ENCODE measurements at places on chromosomes 16 and 17.

GRCh38 chr16:14077918-14078317 is 6.8 kb downstream of the MRTFB start:
- no peak for DNase-seq

- DNase-seq: peak; percentile 26
Measured at GRCh38 chr17:61517265-61517664, 65.0 kb downstream of the TBX4 start.

DNA sequence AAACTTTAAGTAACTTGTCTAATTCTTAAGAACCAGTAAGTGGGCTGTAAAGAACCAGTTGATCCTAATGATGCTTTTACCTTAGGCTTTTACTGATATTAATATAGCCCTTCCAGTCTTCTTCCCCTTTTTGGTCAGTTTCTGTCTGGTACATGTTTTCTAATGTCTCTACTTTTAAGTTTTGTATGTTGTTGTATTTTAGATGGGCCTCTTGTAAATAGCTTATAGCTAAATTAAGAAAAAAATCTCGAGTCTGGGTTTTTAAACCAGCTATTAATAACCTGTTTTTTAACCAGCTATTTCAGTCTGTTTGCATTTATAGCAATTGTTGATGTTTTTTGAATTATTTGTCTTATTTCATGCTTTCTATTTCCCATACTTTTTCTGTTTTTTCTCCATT is 79.0 kb downstream of the PITPNC1 start:
- DNase-seq: no peak

DNA sequence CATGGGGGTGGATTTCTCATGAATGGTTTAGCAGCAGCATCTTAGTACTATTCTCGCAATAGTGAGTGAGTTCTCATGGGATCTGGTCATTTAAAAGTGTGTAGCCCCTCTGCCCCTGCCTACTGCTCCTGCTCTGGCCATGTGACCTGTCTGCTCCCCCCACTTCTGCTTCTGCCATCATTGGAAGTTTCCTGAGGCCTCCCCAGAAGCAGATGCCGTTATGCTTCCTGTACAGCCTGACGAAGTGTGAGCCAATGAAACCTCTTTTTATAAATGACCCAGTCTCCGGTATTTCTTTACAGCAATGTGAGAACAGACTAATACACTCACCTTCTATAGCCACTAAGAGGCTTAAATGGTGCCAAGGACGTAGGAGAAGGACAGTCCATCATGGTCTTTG is 51.5 kb downstream of the NOL11 start:
- no peak for DNase-seq

- peak; percentile 95 for DNase-seq
Measured at GRCh38 chr17:82003411-82004381, 19.0 kb downstream of the CENPX start.

GRCh38 chr16:12422233-12422632 is 381.5 kb downstream of the CPPED1 start:
- DNase-seq: no peak

DNA sequence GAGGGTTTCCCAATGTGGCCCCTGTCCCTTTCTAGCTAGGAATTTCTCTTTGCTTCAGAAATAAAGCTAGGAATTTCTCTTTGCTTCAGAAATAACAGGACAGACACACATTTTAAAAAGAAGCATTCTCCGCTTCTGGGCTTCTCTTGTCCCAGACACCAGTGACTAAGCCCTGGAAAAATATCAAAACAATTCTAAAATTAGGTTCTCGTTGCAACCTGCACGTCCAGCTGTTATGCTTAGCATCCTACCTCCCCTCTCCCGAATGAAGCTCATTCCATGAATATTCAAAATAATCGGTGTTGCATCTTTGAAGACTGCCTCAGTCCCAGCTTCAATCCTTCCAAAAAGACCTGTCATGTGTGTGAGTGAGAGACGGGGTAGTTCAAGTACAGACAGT is 45.6 kb upstream of the WSCD1 start:
- no peak for DNase-seq

GRCh38 chr16:49661465-49662187 is 194.3 kb downstream of the ZNF423 start:
- no peak for DNase-seq

DNA sequence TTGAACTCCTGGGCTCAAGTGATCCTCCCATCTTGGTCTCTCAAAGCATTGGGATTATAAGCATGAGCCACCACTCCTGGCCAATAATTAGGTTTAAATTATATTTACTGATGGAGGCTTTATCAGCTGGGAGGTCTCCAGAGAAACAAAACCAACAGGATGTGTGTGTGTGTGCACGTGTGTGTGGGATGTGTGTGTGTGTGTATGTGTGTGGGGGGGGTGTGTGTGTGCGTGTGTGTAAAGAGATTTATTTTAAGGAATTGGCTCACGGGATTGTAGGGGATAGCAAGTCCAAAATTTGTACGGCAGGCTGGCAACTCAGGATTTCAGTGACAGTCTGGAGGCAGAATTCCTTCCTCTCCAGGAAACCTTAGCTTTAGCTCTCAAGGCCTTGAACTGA is 4.6 kb downstream of the MMP25 start:
- no peak for DNase-seq

DNA sequence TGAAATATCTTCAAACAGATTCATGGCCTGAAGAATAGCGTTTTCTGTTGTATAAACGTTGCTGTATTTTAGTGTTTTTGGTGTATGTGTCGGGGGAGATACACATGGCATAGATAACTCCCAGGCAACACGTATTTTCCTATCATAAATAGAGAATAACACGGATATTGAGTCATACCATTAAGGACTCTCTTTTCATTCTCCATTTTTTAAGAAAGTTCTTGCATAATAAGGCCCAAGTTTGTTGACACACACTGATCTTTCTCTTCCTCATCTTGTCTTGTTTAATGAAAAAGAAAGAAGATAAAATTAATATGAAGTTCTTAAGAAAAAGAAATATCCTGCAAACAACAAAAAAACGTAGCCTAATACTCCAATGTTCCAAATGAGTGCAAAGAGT is 13.4 kb downstream of the ABCA8 start:
- no peak for DNase-seq

- DNase-seq: no peak
Measured at GRCh38 chr16:72302332-72302731, 130.4 kb upstream of the PMFBP1 start.

GRCh38 chr16:71203631-71204030 is 26.9 kb downstream of the HYDIN start:
- DNase-seq: no peak
